COR-L47 (cell line): ENCODE measurements at places on chromosomes 16 and 17.

DNA sequence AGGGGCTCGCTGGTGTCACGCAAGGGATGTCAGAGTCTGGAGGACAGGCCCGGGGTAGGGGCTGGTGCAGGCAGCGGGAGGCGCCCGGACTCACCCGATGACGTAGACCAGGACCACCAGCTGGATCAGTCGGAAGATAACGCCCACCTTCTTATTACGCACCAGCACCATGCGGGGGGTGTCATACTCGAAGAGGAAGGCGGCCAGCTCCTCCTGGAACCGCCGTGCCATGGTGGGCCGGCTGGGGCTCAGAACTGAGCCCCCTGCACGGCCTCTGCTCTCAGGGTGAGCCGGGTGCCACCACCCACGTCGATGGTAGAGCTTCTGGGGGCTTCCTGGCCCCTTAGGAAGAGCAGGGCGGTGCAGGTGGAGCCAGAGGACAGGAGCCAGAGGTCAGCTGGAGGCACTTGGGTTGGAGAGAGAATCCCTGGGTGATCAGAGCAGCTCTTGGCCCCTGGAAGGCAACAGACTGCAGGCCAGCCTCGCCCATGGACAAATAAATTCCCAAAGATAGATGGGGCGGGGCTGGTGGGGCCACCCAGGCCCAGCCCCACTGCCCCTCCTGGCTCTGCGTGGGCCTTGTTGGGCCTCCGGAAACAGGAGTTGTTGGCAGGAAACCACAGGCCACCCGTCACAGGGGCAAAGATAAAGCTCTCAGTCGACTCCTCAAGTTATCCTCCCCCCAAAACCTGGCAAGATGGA is at the start of gene P2RX1:
P2RX1 (minus strand) TSS at position 471 of the 702 bp plus-strand sequence; CDS start at position 231, 240 bp downstream.
- no peak for DNase-seq

- DNase-seq: no peak
Observed at GRCh38 chr16:61814726-61815347, 221.4 kb downstream of the CDH8 start.

DNA sequence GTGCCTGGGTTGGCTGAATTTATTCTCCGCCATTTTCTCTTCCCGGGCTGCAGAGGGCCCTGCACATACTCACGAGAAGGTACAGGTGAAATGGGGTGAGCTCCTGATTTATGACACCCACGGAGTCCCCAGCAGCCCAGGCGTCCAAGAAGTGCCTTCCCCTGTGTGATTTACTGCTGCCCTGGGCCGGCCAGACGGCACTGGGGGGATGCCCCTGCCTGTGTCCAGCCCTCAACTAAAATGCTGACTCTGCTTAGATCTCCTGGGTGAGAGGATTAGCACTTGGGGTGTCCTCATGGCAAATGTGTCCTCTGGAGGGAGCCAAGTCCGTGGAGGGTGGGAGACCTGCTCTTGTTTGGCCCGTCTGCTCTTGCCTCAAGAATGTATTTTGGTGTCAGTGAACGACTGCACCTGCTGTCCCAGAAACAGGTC is 132.4 kb downstream of the MAF start:
- DNase-seq: no peak

GRCh38 chr17:79152636-79153035 is 78.0 kb downstream of the ENGASE start:
- DNase-seq: no peak

DNA sequence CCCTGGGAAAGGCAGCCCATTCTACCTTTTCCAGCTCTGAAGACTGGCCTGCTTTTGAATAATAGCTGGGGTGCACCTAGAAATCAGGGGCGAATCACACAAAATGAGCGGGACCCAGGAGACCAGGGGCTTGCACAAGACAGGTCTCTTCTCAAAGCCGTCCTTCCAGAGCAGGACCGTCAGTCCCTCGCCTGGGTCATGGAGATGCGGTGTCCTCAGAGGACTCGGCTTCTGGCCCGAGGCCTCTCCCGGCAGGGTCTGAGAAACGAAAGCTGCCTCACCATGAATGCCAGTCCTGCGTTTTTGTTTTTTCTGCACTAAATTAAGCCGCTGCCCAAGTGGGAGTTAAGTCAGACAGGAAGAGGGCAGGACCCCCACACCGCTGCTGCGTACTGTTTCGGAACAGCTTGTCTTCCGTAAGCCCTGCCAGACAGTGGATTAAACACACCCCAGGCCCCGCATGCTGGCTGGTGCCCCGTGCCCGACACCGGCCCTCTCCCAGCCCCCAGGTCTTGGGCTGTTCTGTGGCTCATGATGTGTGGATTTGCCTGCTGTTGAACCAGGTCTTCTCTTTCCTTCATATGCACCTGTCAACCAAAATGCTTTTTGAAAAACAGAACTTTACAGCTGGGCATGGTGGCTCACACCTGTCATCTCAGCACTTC is 142.1 kb upstream of the RPH3AL start:
- DNase-seq: no peak

GRCh38 chr16:20271893-20272292 is 55.4 kb downstream of the GP2 start:
- DNase-seq: no peak

- DNase-seq: no peak
Observed at GRCh38 chr17:41505809-41506767, 676 bp upstream of the KRT13 start.

- peak; percentile 68 for DNase-seq
Observed at GRCh38 chr16:1288813-1289476, 20.5 kb upstream of the UBE2I start.

DNA sequence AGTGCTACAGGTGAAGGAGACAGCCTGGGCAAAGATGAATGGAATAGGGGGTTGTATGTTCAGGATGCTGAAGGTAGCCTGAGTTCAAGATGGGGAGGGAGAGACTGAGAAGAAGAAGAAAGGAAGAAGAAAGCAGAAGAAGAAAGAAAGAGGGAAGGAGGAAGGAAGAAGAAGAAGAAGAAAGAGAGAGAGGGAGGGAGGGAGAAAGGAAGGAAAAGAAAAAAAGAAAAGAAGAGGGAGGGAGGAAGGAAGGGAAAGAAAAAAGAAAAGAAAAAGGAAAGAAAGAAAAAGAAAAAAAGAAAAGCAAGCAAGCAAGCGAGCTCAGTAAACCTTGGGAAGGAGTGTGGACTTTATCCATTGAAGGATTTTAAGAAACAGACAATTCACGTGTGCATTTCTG is 7.8 kb downstream of the CCDC42 start:
- no peak for DNase-seq

GRCh38 chr16:86398622-86399021 is 111.7 kb upstream of the FOXF1 start:
- DNase-seq: no peak

DNA sequence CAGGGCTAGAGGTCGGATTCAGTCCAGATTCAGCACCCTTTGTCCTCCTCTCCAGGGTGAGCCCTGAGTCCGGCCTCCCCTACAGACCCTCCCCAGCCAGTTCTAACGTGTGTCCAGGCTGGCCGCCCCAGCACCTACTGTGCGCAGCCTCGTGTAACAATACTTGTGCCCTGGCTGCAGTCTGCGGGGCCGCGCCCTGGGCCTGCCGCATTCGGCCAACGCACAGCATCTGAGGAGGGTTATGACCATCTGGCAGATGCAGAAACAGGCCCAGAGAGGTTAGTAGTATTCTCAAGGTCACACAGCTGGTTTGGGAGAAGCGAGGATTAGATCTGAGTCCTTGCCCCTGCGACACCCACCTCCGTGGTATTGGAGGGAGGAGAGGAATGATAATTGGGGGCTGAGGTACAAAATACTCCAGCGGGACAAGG is 968 bp downstream of the RIPOR1 start:
- no peak for DNase-seq

GRCh38 chr16:50441486-50442157 is 72.8 kb upstream of the BRD7 start:
- DNase-seq: no peak

GRCh38 chr17:9824094-9824493 is 1.6 kb upstream of the GLP2R start:
- DNase-seq: no peak

- DNase-seq: no peak
Observed at GRCh38 chr16:10037751-10038150, 144.5 kb downstream of the GRIN2A start.

DNA sequence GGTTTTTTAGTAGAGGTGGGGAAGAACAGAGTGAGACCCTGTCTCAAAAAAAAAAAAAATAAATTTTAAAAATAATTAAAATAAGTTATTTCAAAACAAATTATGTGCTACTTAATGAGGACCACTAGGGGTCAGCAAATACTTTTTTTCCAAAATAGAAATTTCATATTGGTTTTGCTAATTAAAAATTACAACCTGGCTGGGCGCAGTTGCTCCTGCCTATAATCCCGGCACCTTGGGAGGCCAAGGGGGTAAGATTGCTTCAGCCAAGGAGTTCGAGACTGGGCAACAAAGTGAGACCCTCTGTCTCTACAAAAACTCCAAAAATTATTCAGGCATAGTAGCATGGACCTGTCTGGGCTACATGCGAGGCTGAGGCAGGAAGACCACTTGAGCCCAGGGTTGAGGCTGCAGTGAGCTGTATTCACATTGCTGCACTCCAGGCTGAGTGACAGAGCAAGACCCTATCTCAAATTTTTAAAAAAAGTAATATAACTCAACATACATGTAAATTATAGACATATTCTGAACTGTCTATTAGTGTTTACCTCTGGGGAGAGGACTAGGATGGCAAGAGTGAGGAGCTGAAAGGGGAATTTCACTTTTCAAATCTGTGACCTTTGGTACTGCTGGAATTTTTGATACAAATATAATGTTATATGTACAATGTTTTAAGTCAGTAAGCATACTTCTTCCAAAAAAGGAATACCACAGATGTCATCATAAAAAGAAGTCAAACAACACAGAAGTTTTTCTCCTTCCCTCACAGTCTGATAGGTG is 8.1 kb downstream of the MEIOB start:
- DNase-seq: peak; percentile 31

GRCh38 chr16:80948886-80949493 is 57.7 kb downstream of the CMC2 start:
- peak; percentile 0 for DNase-seq

GRCh38 chr17:57327176-57327970 is 71.0 kb downstream of the MSI2 start:
- no peak for DNase-seq

GRCh38 chr17:42586514-42587230 is 9.1 kb upstream of the PSMC3IP start:
- no peak for DNase-seq

DNA sequence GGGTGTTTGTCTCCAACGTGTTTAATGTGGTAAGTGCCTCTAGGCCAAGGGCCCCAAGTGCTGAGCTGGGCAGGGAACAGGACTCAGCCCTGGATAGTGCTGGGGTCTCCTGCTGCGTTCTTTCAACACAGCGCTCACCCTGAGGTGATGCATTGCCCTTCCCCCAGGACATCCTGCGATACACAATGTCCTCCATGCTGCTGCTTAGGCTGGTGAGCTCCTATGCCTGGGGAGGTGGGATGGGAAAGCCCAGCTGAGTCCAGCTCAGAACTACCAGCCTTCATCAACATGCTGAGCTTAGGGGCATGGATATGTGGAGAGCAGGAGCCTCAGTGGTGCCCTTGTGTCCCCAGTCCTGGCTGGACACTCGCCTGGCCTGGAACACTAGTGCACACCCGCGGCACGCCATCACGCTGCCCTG is 563 bp downstream of the ZACN start:
- no peak for DNase-seq

DNA sequence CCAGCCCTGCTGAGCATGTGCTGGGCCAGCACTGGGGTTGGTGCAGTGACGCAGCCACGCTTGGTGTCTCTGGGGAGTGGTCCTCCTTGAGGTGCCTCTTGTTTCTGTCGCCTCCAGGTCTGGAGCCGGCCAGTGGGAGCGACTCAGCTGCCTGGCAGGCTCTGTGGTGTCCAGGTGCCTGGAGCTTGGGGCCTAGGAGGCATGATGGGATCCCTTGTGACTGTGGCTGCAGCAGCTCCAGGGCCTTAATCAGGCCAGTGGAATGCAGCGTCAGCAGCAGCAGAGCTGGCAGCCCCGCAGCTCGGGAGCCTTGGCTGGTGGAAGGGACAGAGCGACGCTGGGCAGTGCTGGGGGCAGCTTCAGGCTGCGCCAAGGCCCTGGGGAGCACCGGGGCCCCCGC is 74.7 kb upstream of the CIBAR2 start:
- DNase-seq: no peak

DNA sequence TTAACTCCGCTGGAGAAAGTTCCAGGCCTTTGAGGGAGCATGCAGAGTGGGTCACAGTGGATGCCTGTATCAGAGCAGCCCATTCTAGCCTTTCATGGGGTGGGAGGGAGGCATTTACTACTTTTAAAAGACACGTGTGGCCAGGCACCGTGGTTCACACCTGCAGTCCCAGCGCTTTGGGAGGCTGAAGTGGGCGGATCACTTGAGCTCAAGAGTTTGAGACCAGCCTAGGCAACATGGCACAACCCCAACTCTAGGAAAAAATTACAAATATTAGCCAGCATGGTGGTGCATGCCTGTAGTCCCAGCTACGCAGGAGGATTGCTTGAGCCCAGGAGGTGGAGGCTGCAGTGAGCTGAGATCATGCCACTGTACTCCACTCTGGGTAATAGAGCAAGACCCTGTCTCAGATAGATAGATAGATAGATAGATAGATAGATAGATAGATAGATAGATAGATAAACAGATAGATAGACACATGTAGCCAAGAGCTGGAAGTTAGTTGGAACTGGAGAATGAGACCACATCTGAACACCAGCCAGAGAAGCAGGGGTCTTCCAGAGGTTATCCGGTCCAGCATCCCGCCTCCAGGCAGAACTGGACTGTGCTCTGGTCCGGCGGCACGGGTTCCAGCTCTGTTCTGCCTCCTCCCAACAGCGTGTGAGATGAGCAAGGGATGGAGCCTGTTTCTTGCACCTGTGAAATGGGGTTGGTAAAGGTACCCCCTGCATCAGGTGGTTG is 3.6 kb downstream of the ADCY7 start:
- no peak for DNase-seq

DNA sequence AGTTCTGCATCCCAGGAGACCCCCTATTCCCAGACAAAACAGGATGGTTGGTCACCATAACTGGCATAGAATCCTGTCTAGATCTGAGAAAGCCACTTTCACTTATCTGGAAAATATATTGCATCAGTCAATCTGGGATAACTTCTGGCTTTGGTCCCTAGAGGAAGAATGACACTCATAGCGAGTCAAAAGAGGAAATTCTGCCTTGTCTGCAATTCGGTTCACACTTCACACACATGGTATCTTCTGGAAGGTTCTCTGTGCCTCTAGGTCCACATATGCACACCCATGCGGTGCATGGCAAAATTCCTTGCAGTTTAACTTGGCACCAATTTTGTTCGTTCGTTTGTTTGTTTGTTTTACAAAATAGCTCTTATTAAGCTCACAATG is 49.2 kb upstream of the WSCD1 start:
- no peak for DNase-seq

DNA sequence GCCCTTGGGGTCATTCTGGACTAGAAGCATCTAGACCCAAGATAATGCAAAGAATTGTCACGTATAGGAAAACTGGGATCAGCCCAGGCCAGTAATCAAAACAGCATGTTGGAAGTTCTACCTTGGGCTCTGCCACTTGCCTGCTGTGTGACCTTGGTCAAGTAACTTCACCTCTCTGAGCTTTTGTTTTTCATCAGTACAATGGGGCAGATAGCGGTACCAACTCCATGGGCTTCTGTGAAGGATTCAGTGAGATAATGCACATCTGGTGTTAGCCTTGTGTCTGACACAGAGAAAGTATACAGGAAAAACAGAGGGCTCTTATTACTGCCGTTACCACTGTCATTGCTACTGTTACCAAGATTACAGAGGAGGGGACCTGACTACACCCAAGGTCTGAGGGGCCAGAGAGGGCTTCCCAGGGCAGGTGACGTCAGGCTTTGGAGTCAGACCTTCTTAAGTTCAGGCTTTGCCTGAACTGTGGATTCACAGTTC is 24.6 kb downstream of the CMIP start:
- DNase-seq: no peak
